ENCODE measurements at places on chromosomes 12 and 14. TPM values are rescaled to one million over a fixed set of nuclear protein-coding genes. Genes with fewer than 3 reads are reported as not detected.
A peak's percentile ranks its signal among the peaks of the same experiment; 100 is the strongest.

Gene TBX3
- 30.7 TPM for total RNA-seq

Gene PIWIL1
- not detected for total RNA-seq

Gene TCL1B
- not detected for total RNA-seq

Gene CCND2
- 358 TPM for total RNA-seq

Gene CEP83
- 22.8 TPM for total RNA-seq

Gene CPNE6
- total RNA-seq, result not detected

Gene KRT82
- total RNA-seq, result not detected

Gene GSC
- not detected for total RNA-seq

Gene CARMIL3
- 0.31 TPM for total RNA-seq

Gene ARMH4
- total RNA-seq, result 3.3 TPM

Gene PTPRR
- total RNA-seq, result not detected

Gene ARHGEF25
- total RNA-seq, result 2.6 TPM

DNA sequence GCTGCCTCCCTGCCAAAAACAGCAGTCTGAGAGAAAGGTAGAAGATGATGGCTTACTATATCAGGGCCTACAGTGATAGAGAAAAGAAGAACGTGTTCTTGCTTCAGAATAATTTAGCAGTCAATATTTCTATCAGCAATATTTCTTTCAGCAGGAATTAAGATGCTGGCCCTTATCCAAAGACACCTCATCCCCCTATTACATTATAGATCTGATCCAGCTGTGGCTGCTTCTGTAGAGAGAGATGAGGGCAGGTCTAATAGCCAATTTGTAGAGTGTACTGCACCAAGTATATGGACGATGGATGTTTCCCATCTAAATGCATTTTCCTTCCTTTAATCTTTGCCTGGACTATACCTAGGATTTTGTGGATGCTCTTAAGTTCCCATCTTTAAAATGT is 451.7 kb downstream of the NPAS3 start:
- DNase-seq, result no peak

GRCh38 chr12:122927756-122928403 is 32.0 kb upstream of the VPS37B start:
- no peak for DNase-seq

DNA sequence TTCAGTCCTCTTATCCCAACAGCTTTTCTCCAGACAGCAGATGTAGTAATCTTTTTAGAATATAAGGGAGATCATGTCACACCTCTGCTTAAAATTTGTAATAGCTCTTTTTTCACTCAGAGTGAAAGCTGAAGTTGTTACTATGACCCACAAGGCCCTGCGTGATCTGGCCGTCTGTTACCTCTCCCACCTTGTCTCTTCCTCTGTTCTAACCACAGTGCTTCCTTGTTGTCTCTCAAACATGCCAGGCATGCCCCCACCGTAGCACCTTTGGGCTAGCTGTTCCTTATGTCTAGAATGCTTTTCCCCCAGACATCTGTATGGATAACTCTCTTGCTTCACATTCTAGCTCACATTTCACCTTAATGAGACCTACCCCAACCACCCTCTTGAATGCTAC is 6.5 kb downstream of the NECAP1 start:
- DNase-seq, result no peak

DNA sequence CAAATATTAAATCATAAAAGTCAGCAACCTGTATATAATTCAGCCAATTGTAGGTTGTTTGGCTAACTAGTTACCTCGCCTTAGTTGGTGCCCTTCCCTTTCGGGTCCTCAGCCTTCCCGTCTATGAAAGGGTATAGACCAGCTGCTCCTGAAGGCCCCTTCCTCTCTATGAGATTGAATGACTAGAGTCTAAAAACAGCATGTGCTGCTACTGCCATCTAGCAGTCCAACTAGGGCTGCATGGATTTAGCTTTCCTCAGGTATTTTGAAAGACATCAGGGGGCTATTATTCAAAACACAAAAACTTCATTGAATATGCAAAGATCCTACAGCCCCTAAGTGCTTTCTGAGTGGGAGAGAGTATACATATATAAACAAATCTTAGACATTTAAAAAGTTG is 37.0 kb upstream of the TMEM263 start:
- no peak for DNase-seq

DNA sequence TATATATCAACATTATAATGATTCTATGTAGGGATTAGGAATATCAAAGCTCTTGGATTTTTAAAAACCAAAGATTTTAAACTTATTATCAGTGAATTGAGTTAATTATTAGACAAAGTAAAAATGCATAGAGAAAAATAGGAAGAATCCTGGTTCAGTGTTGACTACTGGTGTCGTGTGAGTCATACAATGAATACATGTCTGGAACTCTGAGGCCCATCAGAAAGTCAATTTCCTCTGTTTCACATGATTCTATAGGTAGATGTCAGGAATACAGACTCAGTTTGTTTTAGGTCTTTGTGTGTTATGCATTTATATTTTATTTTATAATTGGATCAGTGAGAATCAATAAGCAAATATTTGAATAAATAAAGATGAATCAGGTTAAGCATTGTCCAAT is 84.5 kb upstream of the RTL1 start:
- peak; percentile 72 for DNase-seq

GRCh38 chr14:74019408-74020137 is 424 bp downstream of the BBOF1 start:
- peak; percentile 16 for DNase-seq

GRCh38 chr14:106875503-106875902 is 1349.1 kb downstream of the TMEM121 start:
- DNase-seq, result no peak

DNA sequence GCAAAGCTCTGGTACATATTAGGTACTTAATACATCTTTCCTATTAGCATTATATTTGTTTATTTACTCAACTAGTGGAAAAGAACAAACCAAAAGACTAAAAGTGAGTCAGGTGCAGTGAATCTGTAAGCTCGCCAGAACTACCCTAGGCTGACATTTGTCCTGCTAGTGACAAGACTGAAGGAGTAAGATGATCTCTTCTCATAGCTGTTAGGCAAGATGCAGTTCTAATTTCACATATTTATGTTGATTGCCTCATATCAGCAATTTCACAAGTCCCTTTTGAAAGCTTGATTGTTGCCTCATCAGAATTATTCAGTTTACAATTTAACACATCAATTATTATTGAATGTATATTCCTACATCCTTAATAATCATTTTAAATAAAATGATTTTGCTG is 293.0 kb upstream of the NAV3 start:
- no peak for DNase-seq

DNA sequence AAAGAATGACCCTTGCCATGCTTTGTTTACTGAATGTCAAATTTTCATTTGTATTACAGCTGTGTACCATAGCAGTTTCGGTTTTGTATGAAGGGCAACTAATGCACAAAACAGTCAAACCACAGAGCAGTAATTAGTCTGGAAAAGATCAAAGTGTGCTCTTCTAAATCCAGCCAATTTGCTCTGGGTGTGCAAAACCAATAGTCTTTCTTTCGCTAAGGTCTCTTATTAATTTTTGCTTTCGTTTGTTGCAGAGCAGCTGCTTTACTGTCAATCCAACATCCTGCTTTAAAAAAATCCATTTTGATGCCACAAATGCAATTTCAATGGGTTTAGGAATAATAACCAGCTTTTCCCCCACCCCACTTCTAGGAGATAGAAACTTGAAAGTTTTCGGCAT is 114.2 kb downstream of the BRMS1L start:
- DNase-seq, result no peak

DNA sequence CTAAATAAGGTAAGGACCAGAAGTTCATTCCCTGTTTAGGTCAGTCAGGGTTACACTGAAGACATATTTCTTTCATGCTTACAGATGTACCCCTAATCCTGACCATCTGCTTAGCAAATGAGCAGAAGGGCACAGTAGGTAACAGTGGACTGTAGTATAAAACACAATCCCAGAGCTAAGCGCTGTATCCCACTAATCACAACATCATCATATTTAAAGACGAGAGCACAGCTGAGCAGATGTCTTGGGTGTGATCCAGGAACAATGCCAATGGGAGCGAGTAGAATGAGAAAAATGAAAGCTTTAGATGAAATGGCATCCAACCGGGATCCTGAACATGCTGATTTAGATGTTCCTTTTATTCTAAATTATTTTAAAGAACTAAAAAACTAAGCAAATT is 213.4 kb downstream of the CCER1 start:
- DNase-seq, result no peak

- DNase-seq, result no peak
Observed at GRCh38 chr12:66359300-66359699, 57.0 kb downstream of the HELB start.

DNA sequence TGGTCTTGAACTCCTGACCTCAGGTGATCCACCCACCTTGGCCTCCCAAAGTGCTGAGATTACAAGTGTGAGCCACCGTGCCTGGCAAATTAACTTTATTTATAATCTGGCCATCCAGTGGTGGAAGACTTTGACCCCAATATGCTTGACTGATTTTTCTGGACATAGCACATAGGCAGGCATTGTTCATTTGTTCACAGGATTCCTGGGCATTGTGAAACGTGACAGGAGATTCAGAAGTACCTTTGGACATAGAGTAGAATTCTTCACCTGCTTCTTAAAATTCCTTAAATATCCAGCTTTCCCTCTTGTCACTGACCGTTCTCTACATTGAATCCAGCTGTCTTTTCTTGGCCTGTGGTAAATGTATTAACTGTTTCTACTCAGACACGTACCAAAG is 103.1 kb downstream of the SCN8A start:
- DNase-seq, result no peak

DNA sequence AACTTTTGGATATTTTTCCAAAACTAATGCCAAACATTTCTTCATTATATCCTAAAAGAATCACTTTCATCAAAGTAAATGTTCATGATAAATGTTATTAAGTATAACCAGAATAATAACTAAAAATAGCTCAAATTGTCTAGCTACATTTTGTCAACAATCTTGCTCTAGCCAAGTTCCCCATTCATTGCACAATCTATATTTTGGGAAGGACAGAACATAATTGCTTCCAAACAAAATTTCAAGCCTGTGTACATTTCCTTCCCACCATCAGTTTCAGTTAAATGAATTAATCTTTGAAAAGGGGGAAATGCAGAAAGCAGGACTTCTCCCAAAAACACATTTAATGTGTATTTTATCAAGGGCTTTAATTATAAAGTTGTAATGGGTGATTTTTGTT is 98.0 kb upstream of the PLEKHG7 start:
- no peak for DNase-seq

DNA sequence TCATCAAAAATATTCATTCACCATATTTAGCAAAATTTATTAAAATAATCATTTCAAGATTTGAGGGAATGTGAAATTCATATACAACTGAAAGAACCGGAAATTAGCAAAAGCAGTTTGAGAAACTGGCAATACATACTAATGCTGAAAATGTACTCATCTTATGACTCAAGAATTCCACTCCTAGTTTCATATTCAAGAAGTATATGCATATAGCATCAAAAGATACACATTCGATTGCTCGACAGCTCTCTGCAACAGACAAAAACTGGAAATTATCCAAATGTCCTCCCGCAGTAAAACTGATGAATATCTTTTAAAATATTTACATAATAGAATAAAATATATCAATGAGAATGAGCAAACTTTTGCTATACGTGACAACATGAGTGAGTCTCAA is 189.2 kb upstream of the MGAT4C start:
- DNase-seq, result no peak

DNA sequence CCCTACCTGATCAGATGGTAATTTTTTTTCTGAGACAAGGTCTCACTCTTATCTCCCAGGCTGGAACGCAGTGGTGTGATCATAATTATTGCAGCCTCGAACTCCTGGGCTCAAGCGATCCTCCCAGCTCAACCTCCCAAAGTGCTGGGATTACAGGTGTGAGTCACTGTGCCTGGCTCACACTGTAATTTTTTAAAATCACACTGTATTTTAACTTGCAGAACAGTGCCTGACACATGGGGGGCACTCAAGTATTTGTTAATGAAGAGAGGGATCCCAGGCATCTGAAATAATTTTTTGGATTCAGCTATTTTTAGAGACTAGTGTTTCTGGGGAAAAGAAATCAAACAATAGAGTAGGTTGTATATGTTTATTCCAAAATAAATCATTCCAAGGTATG is 21.7 kb downstream of the LIMA1 start:
- peak; percentile 46 for DNase-seq

GRCh38 chr12:106889950-106890626 is 65.6 kb upstream of the TMEM263 start:
- no peak for DNase-seq

GRCh38 chr14:91867316-91867988 is at the start of gene TC2N:
Gene TC2N, minus strand, starts transcription at chr14:91867536. Its CDS starts 53,767 bp downstream, at chr14:91813769.
- DNase-seq, result no peak

DNA sequence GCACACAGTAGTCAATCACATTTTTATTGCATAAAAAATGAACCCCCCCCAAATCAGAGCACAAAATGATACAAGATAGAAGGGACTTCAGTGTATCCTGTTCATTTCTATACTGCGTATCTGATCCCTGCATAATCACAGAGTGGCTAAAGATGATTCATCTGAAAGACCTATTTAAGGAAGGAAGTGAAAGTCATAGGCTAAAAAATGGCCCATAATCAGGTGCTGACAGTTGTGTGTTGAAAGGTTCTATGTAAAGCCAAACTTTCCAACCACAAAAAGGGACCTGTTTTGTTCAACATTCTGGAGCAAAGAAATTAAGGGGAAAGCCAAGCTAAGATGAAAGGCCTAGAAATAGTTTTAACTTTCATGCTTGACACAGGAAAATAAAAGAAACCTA is 147.8 kb upstream of the ATP2B1 start:
- DNase-seq, result peak; percentile 16

DNA sequence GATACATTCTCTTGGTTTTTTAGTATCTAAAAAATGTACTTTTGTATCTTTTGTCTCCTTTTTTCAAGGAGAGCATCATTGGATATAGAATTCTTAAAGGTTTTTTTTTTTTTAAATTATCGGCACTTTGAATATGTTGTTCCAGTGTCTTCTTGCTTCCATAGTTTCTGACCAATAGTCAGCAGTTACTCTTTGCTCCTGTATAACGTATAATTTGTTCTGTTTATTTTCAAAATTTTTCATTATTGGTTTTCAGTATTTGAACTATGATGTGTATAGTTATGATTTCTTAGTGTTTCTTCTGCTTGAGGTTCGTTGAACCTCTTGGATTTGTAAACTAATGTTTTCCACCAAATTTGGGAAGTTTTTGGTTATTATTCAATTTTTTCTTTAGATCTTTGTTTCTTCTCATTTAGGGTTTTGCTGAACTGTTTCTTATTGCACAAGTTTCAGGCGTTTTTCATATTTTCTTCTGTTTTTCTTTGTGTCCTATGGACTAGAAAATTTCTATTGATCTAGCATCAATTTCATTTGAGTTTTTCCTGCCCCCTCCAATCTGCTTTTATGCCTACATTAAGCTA is 93.9 kb downstream of the PLBD1 start:
- peak; percentile 6 for DNase-seq

GRCh38 chr12:131363393-131363792 is 347.5 kb upstream of the SFSWAP start:
- no peak for DNase-seq

- DNase-seq, result no peak
Observed at GRCh38 chr14:100051543-100051942, 13.7 kb upstream of the EVL start.
